ENCODE measurements at places on chromosomes 16 and 17. TPM values are rescaled to one million over a fixed set of nuclear protein-coding genes. Genes with fewer than 3 reads are reported as not detected.

MT2A gene
- total RNA-seq = 2,510 TPM

KREMEN2 gene
- 2.5 TPM for total RNA-seq

KRTAP9-6 gene
- total RNA-seq = not detected

DHRS7B gene
- 20.0 TPM for total RNA-seq

ABCC12 gene
- total RNA-seq = 0.05 TPM

COG8 gene
- 25.6 TPM for total RNA-seq

ZNF385C gene
- 0.22 TPM for total RNA-seq

SLC16A11 gene
- not detected for total RNA-seq

SLC7A6 gene
- 33.9 TPM for total RNA-seq

BCL6B gene
- not detected for total RNA-seq

LHX1 gene
- total RNA-seq = 0.96 TPM

HOXB6 gene
- total RNA-seq = 3.8 TPM

CCDC154 gene
- total RNA-seq = 0.20 TPM

PRR11 gene
- total RNA-seq = 54.9 TPM

Data from A549 treated with Hydrocortisone at 1 μM for 4 hours (cell line).